ENCODE measurements at places on chromosomes 4 and X. TPM values are rescaled to one million over a fixed set of nuclear protein-coding genes. Genes with fewer than 3 reads are reported as not detected.
A peak's percentile ranks its signal among the peaks of the same experiment; 100 is the strongest.

PCDH7 gene
- total RNA-seq = 2.8 TPM

UGT2B17 gene
- not detected for total RNA-seq

ARX gene
- 0.98 TPM for total RNA-seq

ATP2B3 gene
- total RNA-seq = 68.0 TPM

MAGEC3 gene
- not detected for total RNA-seq

MAGEA9B gene
- not detected for total RNA-seq

NAP1L2 gene
- 7.1 TPM for total RNA-seq

YIPF6 gene
- total RNA-seq = 47.2 TPM

TMEM31 gene
- not detected for total RNA-seq

PRKG2 gene
- total RNA-seq = 29.7 TPM

TMA16 gene
- total RNA-seq = 30.8 TPM

CT45A1 gene
- total RNA-seq = not detected

TTC29 gene
- total RNA-seq = 0.44 TPM

XIAP gene
- 37.1 TPM for total RNA-seq

DNA sequence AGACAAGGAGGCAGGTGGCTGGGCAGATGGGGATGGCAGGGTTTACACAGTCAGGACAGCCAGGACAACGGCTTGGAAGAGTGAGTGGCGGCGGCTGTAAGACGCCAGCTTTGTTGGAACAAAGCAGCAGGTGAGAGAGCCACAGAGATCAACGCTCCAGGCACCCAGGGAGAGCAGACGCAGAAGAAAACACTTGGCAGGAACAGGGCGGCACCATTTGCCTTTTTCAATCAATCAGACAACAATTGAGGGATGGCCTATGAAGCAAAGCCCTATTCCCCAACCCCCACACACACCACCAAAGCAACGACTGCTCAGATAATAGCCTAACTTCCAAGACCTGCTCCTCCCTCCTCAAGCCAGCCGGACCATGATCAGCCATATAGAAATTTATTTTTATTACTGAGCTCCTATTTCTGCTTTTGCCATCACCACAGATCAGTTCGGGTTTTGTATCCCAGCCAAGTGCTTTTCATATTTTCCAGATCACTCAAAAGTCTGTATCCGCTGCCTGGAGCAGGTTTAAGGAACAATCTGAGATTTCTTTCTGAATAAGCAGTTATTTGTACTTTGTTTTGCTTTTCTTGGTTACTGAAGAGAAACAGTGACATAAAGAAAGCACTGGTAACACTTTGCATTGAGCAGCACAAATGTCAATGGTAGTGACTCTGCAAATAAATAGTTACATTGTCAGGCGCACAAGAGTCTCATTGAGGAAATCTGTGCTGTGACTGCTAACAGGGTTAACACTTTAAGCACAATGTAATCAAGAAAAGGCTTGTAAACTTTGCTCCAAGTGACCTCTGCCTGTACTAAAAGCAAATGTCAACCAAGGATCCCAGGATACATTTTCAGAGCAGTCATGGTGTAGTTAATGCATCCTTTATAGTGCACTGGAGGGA, 81.8 kb upstream of the RBPJ start:
- DNase-seq = peak; percentile 39

DNA sequence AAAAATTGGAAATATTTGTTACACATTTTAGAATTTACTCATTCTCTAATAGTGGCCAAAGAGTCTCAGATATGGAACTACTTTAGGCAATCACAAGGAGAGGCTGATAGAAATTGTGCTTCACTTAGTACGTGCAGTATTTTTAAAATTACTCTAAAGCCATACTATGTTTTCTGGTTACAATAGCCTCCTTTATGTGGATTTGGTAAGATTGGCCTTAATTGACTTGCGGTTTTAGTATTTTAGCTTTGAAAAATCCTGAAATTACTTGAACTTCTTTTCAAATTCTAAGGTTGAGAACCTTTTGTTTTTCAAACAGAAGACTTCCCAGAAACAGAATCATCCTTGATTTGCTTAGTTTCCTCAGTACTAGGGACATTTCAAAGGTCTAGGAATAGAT, 215.2 kb downstream of the SLC4A4 start:
- DNase-seq = no peak

GRCh38 chrX:17860811-17861488, at the start of gene RAI2:
RAI2 (minus strand) TSS chrX:17861298; CDS start chrX:17802010, 59,288 bp downstream.
- peak; percentile 71 for DNase-seq

- peak; percentile 71 for DNase-seq
Observed at GRCh38 chrX:46408553-46409407, 136.4 kb downstream of the ZNF674 start.

- no peak for DNase-seq
Observed at GRCh38 chr4:94660614-94661013, 97.1 kb upstream of the BMPR1B start.

- DNase-seq = no peak
Observed at GRCh38 chrX:106649523-106650428, 38.0 kb downstream of the RADX start.

DNA sequence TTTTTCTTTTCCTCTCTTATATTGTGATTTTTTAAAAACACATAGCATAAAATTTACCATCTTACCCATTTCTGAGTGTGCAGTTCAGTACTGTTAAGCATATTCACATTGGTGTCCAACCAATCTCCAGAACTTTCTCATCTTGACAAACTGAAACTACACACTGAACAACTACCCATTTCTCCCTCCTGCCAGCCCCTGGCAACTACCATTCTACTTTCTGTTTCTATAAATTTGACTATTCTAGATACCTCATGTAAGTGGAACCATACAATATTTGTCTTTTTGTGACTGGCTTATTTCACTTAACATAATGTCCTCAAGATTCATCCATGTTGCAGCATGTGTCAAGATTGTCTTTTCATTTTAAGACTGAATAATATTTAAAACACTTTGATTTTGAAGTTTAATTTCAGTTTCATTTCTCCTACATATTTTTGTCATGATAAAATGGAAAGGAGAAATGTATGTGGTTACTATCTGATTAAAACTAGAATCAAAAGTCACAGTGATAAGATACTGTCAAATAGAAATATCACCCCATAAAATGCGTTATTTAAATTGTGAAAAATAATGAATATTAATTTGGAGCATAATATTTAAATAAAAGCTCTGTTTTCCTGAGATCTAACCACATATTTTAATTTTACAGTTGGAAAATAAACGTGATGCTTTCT, 122.8 kb downstream of the DIPK2B start:
- DNase-seq = no peak

DNA sequence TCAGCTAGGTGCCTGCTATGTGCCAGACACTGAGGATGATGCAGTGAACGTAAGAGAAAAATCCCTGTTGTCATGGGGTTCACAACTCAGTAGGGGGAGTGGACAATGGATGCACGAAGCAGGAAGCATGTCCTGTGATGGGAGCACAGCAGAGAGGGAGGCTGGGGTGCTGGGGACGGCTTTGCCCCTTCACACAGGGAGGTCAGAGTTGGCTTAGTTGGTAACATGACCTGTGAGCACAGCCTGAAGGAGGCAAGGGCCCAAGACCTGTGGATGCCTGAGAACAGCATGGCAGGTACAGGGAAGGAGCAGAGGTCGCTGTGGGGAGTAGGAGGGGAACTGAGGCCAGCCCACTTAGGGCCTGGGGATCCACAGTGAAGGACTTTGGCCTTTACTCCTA, 109.4 kb downstream of the STK32B start:
- DNase-seq = no peak

DNA sequence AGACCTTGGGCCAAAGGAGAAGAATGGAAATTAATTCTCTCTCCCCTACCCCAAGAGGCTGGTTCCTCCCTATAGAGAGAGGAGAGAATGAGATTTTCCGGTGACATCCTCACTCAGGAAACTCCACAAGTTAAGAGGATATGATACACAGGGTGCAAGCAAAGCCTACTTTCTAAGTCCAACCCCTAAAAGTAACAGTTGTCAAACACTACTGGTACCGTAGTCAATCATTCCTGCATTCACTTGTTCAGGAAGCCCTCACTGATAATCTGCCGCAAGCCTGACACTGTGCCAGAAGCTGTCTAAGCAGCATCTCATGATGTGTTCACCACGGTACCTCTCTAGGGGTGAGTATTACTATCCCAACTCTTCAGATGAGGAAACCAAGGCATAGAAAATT, 41.7 kb downstream of the KDR start:
- no peak for DNase-seq

GRCh38 chr4:13430834-13431568, 53.1 kb downstream of the RAB28 start:
- no peak for DNase-seq

DNA sequence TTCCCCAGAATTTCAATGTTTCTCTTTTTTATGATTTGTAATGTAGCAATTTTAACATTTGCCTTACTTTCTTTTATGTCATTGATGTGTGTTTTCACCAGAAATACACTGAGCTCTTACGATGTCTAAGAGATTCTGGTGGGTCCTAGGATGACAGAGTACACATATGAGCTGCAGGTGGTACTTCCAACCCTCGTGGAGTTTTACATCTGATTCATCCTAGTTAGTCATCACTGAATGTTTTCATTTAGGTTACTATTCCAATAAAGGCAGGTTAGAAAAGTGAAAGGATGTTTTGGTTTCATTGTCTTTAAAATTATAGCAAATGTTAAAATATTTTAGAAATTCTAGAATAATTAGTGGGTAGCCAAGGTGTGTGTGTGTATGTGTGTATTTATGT, 605.9 kb downstream of the ADGRL3 start:
- DNase-seq = no peak

- DNase-seq = no peak
Observed at GRCh38 chr4:7431696-7432530, 2.8 kb downstream of the PSAPL1 start.

GRCh38 chr4:6926681-6927478, 17.3 kb downstream of the TBC1D14 start:
- DNase-seq = no peak

- DNase-seq = no peak
Observed at GRCh38 chrX:28901637-28902036, 314.4 kb downstream of the IL1RAPL1 start.

- no peak for DNase-seq
Observed at GRCh38 chrX:84909151-84909550, 94.5 kb upstream of the APOOL start.

DNA sequence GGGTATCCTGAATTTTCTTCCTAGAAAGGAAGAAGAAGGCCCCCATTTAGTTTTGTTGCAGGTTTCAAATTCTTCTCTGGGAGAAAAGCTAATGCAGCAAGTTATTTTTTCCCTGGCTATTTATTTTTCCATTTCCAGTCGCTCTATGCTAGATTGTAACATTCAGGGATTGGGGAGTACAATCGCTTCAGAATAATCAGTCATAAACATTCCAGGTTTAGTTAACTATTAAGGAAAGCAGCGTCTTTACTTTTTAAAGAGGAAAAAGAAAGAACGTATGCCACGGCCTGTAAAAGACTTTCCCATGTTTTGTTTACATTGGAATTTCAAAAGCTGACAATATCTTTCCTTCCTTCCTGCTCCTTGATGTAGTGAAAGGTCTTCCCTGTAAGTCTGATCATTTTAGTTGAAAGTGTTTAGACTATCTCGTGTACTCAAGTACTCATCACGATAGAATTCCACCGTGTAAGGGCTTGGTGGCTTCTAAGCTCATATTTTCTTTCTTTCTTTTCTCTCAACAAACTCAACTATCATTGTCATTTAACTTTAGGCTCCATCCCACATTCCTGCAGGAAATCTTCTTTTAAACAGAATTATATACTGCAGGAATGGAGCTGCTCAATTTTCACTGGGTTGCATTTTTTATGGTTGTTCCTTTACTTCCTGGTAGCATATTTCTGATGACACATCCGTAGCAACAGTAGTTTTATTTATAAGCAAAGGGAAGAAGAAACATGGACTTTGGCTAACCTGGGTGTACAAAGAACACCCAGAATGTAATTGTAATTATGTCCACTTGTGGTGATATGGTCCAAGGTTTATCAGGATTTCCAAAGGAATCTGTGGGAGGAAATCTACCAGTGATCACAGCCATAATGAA, 213.1 kb upstream of the FAT1 start:
- DNase-seq = no peak

- no peak for DNase-seq
Observed at GRCh38 chr4:113659127-113659526, 102.4 kb downstream of the CAMK2D start.

GRCh38 chr4:152836936-152837335, 57.2 kb downstream of the ARFIP1 start:
- DNase-seq = no peak

- peak; percentile 56 for DNase-seq
Observed at GRCh38 chrX:77014377-77015372, 432.5 kb upstream of the FGF16 start.

GRCh38 chrX:130896026-130896425, 7.0 kb downstream of the ENOX2 start:
- no peak for DNase-seq

GRCh38 chrX:48741834-48742233, 19.7 kb upstream of the GLOD5 start:
- no peak for DNase-seq

- no peak for DNase-seq
Observed at GRCh38 chr4:7261087-7261486, 68.7 kb downstream of the SORCS2 start.

- peak; percentile 15 for DNase-seq
Observed at GRCh38 chr4:86358257-86358656, 1.6 kb downstream of the MAPK10 start.

GRCh38 chrX:25432396-25432795, 416.6 kb upstream of the ARX start:
- no peak for DNase-seq

GRCh38 chr4:27720010-27720766, 859.5 kb downstream of the STIM2 start:
- DNase-seq = no peak

DNA sequence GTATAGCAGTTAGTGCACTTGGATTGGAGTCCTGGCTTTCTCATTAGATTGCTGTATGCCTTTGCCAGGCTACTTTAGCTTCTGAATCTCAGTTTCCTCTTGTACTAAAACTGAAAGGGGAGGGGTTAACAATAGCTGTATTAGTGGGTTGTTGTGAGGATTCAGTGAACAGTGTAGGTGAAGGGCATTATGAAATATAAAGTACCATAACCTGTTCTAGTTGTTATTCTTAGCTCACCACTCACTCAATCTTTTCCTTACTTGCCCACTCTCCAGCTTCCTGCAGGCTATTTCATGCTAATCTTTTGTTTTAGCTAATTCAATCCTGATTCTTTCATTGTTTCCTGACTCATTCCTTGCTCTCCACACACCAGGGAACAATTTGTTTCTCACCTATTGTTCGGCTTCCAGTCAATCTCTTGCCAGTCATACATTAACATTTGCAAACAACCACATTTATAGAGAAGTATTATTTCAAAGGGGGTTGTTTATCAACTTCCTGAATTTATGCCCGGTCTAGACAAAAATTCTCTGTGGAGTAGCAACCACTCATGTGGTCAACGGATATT, 50.6 kb upstream of the EDA start:
- no peak for DNase-seq

- no peak for DNase-seq
Observed at GRCh38 chrX:46791927-46792809, 33.2 kb upstream of the SLC9A7 start.

DNA sequence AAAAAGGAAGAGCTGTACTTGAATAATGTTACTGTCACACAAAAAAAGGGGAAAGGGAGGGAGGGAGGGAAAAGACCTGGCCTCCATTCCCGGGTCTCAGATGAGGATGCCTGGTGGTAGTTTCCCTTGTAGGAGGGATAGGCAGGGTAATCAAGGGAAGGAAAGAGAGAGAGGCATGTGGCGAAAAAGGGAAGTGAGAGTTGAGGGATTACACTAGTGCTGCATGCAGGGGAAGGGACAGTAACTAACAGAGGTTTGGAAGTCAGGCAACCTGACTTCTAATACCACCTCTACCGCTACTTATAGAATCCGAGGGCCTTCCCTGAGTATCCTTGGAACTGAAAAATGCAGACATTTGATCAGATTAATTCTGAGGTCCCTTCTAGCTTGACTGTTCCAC, 821.7 kb upstream of the FTHL17 start:
- no peak for DNase-seq

- no peak for DNase-seq
Observed at GRCh38 chr4:17558941-17559708, 17.9 kb upstream of the LAP3 start.

Measured in glutamatergic neuron (in vitro differentiated cells).